ENCODE measurements at places on chromosomes 7 and 10.

DNA sequence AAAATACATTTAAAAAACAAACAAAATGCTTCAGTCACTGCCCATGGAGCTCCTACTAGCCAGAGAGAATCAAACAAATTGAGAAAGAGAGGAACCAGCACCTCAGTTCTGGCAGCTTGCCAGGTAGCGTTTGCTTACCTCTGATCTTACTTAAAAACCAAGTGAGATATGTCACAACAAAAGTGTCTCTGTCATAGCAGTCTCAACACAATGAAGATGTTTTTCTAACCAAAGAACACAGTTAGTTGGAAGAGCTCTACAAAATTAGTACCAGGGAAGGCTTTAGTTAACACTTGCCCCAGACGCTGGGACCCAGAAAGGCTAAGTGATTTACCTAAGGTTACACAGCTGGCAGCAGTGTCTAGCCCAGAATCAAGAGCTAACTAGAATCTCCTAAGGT, 3.4 kb downstream of the DOCK4 start:
- DNase-seq, result no peak

GRCh38 chr7:44639671-44640321, 33.4 kb downstream of the OGDH start:
- no peak for DNase-seq

DNA sequence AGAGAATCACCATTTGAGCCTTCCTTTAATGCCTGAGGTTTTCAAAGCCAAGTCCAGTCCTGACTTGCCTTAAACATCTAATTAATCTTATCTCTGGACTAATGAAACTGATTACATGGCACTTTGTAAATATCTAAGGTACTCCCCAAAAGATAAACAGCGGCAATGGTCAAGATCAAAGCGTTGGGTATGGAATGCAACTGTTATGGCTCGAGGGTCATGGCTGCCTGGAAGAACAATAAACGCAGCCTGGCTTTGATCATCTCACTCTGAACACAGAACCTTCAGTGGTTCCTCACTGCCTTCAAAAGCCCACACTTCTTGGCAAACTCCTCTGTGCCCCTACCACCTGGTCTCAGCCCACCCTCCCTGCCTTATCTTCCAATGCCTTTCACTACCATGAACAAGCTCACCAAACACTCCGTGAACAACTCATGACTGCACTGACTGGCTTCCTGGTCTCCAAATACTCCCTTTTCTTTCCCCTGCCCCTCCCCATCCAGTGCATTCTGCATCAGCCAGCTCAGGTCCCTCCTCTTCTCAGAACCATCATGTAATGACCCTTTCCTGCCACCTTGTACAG, 150.2 kb upstream of the NFE2L3 start:
- DNase-seq, result no peak

DNA sequence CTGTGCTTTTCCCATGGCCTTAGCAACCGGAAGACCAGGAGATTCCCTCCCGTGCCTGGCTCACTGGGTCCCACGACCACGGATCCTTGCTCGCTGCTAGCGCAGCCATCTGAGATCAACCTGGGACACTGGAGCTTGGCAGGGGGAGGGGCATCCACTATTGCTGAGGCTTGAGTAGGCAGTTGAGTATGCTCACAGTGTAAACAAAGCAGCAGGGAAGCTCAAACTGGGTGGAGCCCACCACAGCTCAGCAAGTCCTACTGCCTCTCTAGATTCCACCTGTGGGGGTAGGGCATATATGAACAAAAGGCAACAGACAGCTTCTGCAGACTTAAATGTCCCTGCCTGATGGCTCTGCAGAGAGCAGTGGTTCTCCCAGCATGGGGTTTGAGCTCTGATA, 697.0 kb downstream of the SORCS1 start:
- DNase-seq, result no peak

DNA sequence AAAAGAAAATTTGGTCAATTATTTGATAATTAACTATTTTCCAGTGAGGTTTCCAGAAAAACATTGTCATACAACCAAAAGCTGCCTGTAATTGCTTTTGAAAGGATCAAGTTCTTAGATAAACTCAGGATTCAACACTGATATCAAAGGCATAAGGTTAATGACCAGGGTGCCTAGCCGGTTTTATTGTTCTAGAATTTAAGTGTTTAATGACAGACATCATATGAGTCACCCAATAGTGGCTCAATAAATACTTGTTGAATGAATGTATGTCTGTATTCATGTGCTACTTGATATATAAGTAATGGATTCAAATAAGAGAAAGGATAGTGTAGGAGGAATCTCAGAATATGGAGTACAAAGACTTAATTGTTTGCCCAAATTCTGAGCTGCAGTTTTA, 196.1 kb upstream of the LRGUK start:
- no peak for DNase-seq

DNA sequence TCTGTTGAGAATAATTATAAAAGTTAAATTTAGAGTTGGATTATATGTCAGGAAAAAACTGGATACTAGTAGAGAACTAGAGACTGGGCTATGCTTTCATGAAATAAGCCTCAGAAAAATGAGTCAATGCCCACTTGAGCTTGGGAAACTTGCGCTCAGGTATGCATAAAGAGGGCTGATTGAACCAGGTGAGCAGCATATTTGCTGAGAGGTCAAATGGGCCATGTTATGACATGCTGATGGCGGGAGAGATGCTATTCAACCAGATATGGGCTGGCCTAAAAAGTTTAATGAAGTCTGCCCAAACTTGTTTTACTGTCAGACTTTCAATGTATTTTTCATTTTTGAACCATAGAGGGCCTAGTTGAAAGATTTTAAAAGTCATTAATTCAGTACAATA, 837.6 kb upstream of the GHITM start:
- DNase-seq, result no peak

DNA sequence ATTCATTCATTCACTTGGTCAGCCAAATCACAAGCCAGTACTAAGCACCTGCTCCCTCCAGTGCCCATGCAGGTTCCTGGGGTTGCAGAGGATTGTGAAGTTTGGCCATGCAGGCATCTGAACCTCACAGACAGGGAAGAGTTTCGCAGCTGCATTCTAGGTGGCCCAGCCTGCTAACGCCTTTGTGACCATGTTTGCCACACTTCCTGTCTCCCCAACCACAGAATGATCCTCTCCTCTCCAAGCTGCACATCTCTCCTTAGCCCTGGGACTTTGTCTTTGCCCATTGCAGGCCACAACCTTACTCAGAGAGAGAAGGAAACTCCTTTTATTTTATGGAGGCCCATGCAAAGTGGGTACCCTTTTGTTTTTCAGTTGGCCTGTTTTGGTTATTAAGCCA, 31.8 kb downstream of the EPDR1 start:
- no peak for DNase-seq

- DNase-seq, result no peak
These were observed 36.7 kb upstream of the SLIT1 start for GRCh38 chr10:97222326-97222961.

DNA sequence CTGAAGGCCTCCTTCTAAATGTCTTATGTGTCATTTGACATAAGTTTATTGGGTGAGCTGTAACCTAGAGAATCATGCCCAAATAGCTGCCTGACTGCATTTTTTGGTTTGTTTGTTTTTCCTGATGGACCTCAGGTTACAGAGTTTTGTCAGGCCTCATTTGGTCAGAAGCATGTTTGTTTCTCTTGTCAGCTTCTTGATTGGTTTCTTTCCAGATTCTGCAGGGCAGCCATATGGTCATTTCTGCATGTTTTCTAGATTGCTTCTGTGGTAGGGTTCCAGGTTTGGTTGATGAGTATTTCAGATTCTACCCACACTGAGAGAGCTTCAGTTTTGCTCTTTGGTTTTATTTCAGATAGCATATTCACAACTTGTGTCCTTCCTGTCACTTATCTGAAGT, 28.0 kb downstream of the GLCCI1 start:
- DNase-seq, result no peak

GRCh38 chr10:117546020-117546580, 3.6 kb downstream of the EMX2 start:
- no peak for DNase-seq

DNA sequence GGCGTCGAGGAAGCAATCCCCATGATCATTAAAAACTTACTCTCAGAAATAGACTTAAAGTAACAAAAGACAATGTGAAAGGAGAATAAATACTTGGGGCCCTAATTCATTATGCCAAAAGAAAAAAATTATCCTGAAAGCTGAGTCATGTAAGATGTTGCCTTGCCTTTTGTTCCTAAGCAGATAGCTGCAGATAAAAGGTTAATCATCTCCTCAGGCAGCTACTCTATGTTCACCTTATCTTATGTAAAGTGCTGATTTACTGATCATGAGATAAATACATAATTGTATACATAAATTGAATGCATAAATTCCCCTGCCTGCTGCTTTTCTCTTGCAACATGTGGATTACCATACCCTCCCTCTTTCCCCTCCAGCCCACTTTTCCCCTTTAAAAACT, 28.1 kb upstream of the CREB3L2 start:
- no peak for DNase-seq

- DNase-seq, result no peak
These were observed 17.7 kb downstream of the ACSM6 start for GRCh38 chr10:95211606-95212279.

- DNase-seq, result no peak
These were observed 1126.2 kb downstream of the TYW1 start for GRCh38 chr7:68122801-68123200.

- no peak for DNase-seq
These were observed 891.9 kb upstream of the MBL2 start for GRCh38 chr10:53664282-53665019.

DNA sequence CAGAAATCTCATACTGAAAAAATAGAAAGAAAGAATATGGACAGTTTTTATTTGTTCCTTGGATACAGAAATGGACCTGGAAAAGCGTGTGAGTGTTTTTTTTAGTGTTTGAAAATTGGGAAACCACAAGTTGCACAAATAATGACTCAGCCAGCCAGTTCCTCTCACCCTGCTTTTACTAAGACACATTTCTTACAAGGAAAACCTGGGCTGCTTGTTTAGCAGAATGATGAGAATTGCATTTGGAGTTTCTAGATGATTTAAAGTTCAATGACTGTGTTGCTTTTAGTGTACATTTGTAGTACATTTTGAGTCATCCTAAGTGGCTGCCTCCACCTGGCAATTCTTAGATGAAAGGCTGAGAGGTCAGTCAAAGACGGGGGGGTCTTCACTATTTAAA, 218.7 kb downstream of the ABCA13 start:
- no peak for DNase-seq

- no peak for DNase-seq
These were observed 9.1 kb downstream of the PTER start for GRCh38 chr10:16445770-16446469.

DNA sequence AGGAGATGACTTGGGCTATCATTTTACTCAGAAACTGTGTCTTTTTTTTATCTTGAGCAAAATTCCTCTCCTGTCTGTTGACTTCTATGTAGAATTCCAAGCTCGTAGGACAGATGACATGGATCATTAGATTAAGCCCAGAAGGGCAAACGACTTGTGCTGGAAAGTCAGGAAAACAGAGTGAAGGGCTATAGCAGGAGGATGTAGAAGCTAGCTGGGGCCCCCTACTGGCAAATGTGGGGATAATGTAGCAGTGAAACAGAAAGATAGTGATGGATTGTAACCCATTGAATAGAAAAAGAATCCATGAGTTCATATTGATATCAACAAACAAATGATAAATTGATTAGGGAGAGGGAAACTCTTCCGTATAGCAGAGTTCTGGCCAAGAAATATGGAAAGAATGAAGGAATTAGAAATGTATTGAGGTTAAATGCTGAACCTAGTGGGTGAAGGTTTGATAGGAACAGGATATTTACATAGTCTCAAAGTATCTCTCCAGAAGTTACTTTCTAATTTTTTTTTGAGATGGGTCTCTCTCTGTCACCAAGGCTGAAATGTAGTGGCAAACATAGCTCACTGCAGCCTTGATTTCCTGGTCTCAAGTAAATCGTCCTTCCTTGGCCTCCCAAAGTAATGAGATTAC, 103.6 kb downstream of the LYZL1 start:
- DNase-seq, result no peak

DNA sequence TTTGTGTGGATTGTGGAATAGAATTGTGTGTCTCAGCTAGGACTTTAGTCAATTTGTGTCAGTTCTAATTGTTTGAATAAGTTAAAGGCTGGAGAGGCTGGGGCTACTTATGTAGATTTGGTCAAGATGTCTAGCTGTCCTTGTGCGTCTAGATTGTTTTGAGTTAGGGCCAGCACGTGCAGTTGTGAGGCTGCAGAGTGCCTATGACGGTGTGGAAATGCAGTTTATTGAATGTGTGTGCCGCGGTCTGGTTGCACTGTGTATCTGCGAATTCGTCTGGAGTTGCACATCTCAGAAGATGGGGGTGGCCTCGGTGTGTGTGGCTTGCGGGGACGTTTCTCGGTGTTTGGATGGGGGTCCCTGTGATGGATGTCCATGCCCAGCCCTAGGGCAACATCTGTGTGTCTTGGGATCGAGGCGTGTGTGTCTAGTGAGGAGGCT, 10.2 kb downstream of the EMX2 start:
- no peak for DNase-seq

GRCh38 chr7:19112274-19113001, 5.0 kb downstream of the TWIST1 start:
- no peak for DNase-seq

DNA sequence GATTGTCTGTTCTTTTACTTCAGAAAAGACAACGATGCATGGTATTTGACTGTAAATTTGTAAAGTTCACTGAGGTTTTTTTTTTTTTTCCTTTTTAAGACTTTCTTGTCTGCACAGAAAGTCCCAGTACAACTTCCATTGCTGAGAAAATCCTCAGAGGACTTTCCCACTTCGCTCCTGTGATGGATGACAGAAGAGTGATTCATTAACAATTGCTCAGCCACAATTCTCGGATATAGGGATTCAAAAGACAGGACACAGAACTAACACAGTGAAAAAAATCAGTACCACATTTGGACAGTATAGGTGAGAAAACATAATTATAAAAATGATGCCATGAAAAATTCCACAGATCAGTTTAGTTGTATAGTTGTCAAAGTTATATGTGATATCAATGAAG, 48.0 kb downstream of the SEC23IP start:
- no peak for DNase-seq

DNA sequence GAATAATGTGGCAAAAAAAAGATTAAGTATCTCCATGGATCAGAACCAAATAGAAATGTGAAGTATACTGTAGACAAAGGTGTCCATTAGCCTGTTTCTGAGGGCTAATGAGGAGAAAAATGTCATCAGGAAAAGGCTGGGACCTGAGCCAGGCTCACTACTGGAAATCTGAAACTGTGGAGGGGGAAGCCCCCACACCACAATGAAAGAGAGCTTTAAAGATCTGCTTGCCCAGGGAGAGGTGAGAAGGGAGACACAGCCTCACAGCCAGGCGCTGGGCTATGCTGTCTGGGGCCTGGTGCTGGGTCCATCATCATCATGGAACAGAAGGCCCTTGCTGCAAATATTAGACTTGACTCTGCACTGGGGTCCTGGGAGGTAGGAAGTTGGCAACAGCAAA, 90.4 kb downstream of the OSBPL3 start:
- no peak for DNase-seq

DNA sequence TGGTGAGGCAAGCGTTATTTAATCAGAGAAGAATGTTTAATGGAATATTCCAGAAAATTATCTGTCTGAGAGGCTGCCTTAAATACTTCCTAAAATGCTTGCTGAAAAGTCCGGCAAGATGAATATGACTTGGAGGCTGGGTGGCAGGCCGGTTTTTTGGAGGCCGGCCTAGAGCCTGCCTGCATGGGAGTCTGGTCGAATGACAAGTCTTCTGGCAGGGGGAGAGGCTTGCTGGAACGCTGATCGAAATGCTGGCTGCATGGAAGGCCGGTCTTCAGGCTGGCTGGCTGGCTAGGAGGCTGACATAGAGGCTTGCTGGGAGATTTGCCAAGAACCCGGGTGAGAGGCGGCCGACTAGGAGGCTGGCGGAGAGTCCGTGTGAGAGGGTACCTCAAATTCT, 135.7 kb downstream of the OR13A1 start:
- DNase-seq, result no peak

- DNase-seq, result no peak
These were observed 9.2 kb downstream of the GTPBP4 start for GRCh38 chr10:997266-998022.

All from GM12891 (cell line).